ENCODE measurements at places on chromosomes 1 and 21.

GRCh38 chr1:22816067-22816775, 105.6 kb downstream of the EPHB2 start:
- DNase-seq: no peak

- peak; percentile 55 for DNase-seq
These were observed 19.7 kb upstream of the CAPZB start for GRCh38 chr1:19504796-19505692.

GRCh38 chr1:198161718-198162090, 4.9 kb downstream of the NEK7 start:
- DNase-seq: no peak

- no peak for DNase-seq
These were observed 28.1 kb upstream of the BTG3 start for GRCh38 chr21:17640821-17641220.

GRCh38 chr1:81407000-81407821, 393.5 kb upstream of the ADGRL2 start:
- DNase-seq: no peak

DNA sequence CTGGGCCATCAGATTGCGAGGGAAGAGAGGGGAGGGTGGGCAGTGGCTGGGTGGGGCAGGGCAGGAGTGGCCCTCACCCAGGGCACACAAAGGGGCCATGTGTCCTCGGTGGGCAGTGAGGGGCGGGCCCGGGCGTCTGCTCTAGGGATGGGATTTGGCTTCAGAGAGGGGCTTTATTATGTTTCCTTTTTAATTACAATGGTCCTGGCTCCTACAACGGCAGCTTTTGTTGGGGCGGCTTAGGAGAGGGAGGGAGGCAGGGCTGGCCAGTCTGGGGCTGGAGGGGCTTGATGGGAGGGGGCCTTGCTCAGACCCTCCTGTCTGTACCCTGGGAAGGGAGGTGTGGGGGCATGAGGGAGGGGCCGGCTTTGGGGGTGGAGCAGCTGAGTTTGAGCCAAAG, 102.8 kb upstream of the WNT4 start:
- no peak for DNase-seq

DNA sequence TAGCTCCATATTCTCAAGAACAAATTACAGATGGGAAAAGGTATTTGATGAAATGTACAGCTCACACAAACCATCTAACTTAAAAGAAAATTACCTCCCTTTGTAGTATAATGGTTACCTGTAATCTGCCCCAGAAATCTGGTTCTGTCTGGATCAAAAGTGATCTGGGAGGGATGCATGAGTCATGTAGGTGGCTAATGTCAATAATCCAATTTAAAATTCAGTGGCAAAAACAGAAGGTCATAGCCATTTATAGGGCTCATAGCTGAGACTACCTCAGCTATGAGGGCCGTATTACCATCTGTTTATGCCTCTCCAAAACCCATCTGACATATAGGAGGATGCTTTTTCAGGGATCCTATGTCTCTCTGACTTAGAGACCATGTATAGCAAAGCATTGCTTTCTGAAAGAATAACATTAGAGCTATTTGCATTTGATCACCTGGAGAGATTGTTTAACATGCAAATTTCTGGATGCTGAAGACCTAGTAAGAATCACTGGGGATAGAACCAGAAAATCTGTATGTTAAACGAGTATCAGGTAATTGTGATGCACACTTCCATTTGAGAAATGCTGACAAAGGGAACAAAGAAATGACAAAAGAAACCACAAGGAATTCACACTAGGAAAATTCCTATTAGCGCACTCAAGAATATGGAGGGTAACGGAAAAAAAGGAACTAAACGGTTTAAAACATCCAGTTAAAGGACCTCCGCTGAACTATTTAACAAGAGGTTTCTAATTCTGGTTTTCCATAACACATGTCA, 17.6 kb downstream of the PAXBP1 start:
- DNase-seq: no peak

GRCh38 chr1:35406103-35406502, 137.6 kb downstream of the ZMYM4 start:
- DNase-seq: no peak

DNA sequence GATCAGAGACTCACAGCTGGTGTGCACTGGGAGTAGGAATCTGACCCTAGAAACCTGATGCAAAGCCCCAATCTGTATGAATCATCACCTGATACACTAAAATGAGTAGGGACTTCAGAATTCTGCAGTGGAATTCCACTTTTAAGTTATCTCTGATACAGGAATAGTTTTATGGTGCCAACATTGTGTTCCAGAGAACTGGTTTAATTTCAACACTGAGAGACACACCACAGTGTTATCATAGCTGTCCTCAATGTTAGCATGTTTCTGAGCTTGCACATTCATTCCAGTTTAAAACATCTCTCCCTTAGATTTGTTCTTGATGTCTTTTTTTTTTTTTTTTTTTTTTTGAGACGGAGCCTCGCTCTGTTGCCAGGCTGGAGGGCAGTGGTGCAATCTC, 7.1 kb downstream of the UTS2 start:
- DNase-seq: no peak

DNA sequence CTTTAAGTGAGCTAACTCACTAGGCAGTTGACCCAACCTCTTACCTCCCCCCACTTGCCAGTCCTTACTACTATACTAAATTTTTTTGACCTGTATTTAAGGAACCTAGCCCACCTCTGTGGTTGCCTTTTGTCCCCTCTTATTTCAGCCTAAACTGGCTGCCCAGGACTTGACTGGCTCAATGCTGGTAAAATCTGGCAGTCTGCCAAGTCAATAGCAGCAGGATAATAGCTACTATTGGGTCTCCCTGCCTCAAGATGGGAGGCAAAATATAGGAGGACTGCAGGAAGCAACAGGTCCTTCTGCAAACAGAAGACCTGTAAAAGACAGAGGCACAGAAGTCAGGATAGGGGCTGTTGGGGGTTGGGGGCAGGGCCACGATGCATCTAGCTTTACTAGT, 144.2 kb upstream of the POGK start:
- DNase-seq: no peak

- peak; percentile 48 for DNase-seq
These were observed 62.3 kb downstream of the COL18A1 start for GRCh38 chr21:45467221-45467779.

GRCh38 chr21:37866027-37866426, 50.2 kb downstream of the KCNJ6 start:
- no peak for DNase-seq

DNA sequence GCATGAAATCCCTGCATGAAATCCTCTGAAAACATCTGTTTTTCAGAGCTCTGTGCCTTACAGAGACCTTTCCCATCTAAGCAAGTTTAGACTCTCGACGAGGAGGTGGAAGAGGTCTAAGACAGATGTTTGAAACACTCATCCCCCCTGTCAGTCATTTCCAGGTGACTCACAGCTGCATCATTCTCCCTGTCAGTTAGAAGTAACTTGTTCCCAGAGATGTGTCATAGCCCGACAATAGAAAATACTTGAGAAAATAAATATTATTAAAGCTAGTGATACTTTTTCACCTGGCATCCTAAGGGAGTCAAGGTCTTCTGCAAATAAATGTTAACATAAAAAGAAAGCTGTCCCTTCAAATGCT, 41.6 kb upstream of the SEC16B start:
- peak; percentile 90 for DNase-seq

DNA sequence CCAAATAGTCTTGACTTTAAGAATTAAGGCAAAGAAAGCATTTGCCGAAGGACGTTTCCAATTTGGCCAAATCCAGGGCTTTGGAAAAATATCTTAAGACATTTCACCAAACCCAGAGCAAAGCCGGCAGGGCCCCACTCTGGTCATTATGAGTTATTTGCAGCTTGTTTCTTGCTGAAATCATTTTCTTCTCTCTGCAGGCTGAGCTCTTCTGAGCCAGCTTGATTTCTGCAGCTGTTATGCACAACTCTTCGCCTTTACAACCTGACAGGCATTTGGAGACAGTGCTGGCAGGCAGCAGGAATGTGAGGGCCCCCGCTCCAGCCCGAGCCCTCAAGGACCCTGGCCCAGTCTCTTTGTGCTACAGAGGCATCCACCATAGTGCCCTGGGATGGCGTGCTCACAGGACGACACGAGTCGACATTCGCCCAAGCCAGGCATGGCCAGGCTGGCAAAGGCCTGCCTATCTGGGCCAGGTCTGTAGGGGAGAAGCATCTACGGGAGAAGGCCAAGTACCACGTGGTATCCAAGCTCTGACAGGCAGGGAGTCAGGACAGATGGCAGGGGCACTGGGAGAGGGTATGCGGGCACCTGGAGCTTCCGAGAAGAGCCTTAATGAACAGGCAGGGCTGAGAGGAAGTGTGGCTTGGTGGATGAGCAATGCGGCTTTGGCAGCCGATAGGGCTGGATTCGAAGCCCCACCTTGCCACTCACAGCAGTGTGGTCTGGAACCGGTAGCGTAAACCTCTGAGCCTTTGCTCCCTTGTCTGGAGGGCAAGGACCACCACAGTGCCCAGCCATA, 32.3 kb downstream of the SYF2 start:
- no peak for DNase-seq

- no peak for DNase-seq
These were observed 180.5 kb upstream of the NR5A2 start for GRCh38 chr1:199847021-199847420.

- DNase-seq: no peak
These were observed 42.0 kb downstream of the COL6A1 start for GRCh38 chr21:46023555-46023954.

DNA sequence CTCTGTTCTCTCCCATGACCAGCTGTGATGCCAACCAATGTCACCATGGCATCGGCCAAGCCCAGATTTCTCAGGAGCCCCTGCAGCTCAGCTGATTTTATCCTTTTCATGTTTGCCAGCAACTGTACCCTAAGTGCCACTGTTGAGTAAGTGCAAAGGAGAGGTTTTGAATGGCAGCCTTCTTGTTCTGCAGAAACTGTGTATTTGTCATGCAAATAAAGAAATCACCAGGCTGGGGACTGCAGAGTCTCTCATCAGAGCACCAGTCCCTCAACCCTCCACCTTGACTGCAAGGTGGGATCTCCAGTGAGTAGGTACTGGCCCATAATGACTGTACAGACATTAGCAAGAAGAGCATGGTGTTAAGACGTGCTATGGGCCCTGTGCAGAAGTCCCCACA, 26.6 kb downstream of the C8B start:
- no peak for DNase-seq

DNA sequence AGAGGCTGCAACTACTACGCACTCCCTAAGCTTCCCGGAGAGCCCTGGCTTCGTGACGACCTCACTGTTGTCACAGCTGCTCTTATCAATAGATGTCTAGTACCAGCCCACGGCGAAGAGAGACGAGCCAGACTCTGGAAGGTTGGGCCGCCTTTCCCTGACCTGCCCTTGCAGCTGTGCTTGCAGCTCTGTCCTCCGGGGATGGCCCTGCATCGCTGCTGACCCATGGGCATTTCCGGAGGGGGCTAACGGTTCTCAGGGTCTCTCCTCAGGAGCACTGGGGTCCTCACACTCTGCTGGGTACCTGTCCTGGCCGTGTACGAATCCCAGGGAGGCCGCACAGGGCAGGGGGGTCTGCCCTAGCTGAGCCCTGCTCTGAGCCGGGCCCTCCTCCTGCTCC, 93.8 kb upstream of the COL6A1 start:
- no peak for DNase-seq

GRCh38 chr21:35484851-35485250, 435.7 kb upstream of the RUNX1 start:
- DNase-seq: no peak

- DNase-seq: no peak
These were observed 73.7 kb downstream of the S1PR1 start for GRCh38 chr1:101310506-101310905.

GRCh38 chr1:200670242-200671118, 773 bp upstream of the DDX59 start:
- no peak for DNase-seq

DNA sequence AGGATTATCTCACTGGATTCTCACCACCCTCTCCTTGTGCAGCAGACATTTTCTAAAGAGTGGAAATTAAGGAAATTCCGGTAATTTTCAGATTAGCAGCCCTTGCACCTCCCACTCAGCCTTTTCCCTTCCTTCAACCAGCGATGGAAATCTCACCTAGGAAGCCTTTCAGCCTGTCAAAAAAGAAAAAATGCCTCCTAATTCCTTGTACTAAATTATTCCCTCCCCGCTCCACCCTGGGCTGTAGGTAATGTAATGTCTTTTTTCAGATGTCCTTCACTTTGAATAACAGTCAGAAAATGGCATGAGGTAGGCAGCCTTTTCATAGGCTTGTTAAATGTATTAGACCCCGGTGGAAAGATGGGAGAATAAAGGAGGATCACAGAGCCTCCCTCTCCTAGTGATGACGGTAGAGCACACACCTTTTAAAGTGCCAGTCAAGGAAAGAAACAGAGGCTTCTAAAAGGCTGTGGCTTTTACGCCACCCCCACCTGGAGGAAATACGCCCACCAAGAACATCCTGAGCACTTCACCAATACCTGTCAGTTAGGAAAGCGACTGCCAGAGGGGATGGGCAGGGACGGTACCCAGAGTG, 62.8 kb upstream of the NEK2 start:
- DNase-seq: no peak

DNA sequence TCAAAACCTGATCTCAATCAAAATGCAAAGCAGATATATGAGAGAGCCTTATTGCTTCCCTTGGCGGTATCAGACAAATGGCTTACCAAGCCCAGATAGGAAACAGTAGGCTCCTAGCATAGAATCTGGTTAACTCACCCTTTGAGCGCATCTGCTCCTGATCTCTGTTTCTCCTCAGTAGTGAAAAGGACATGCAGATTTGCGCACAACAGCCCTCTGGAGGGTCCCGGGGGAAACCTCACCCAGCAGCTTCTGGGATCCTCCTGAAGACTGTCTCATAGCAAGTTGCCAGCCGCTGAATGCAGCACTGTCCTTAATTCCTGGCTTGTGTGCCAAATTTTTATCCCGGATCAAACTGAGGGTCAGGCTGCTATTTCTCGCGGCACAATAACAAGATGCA, 192.2 kb downstream of the FASLG start:
- DNase-seq: no peak

GRCh38 chr1:4083231-4084047, 183.4 kb upstream of the C1orf174 start:
- DNase-seq: no peak

- DNase-seq: no peak
These were observed at the start of gene TINAGL1 for GRCh38 chr1:31576201-31576669. Gene TINAGL1 (plus strand): TSS chr1:31576515. CDS start chr1:31577149, 634 bp downstream.

DNA sequence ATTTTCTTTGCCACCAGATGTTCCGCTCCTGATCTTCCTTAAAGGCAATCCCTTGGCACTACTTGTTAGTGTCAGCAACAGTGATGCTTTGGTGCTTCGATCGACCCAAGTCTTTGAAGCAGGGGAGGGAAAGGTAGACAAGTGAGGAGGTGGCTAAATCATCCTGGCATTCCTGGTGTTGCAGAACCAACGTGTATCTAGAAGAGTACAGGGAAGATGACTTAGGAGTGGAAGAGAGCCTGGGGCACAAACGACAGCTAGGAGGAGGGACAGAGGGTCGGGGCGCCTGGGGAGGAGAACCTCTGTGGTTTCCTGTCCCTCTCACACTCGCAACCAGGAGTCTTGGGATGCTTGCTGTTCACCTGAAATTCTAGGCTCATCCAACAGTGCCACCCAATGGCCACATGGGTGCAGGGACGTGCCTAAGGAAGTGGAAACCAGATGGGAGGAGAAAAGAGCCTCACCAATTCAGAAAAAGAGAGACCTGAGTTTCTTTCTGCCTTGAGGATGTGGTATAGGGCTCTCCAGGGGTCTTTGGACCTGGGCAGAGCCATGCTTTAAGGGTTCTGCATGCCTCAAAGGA, 9.5 kb upstream of the KCNA2 start:
- peak; percentile 58 for DNase-seq

GRCh38 chr1:221809091-221810029, 67.5 kb upstream of the DUSP10 start:
- no peak for DNase-seq

- DNase-seq: no peak
These were observed 249.2 kb upstream of the TPTE start for GRCh38 chr21:10272216-10272615.

Data from MG63 (cell line).